ENCODE measurements at places on chromosomes 2 and 18.

DNA sequence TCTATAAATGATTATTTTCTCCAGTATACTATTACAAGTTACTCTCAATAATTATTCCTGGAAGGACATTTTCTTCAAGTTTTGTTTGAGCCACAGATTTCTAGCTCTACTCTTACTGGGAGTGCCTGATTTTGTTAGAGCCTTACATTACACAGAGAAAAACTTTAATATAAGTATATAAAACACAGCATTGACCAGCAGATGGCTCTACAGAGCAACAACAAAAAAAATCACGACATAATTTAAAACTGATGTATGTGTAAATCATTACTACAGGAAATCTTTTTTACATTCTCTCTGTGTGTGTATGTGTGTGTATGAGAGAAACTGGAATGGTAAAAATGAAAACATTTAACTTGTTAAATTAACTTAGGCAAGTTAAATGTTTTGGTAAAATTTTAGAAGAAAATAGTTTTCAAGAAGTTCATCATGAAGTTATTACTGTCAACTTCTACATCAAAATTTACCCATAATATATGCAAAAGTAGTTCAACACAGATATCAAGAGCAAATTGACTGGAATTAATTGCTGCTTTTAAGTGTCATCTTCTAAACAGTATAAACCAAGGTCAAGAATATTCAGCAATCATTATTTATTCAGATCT, 103.3 kb downstream of the MDH1 start:
- no peak for DNase-seq

DNA sequence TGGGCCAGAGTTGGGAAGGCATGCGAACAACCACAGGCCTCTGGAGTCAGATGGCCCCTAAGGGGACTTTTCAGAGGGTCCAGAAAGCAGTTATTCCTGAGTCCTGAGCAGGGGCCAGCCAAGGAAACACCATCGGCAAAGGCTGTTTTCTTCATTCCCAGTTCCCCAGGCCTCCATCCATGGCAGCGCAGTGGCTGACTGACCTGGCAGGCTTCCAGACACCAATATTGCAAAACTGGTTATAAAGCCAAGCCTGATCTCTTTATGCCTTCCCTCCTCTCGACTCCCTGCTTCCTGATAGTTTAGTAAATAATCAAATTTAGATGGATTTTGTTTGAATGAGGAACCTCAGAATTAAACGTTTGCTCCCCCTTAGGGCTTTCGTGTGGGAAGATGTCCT, 133.4 kb upstream of the ITGA6 start:
- no peak for DNase-seq

DNA sequence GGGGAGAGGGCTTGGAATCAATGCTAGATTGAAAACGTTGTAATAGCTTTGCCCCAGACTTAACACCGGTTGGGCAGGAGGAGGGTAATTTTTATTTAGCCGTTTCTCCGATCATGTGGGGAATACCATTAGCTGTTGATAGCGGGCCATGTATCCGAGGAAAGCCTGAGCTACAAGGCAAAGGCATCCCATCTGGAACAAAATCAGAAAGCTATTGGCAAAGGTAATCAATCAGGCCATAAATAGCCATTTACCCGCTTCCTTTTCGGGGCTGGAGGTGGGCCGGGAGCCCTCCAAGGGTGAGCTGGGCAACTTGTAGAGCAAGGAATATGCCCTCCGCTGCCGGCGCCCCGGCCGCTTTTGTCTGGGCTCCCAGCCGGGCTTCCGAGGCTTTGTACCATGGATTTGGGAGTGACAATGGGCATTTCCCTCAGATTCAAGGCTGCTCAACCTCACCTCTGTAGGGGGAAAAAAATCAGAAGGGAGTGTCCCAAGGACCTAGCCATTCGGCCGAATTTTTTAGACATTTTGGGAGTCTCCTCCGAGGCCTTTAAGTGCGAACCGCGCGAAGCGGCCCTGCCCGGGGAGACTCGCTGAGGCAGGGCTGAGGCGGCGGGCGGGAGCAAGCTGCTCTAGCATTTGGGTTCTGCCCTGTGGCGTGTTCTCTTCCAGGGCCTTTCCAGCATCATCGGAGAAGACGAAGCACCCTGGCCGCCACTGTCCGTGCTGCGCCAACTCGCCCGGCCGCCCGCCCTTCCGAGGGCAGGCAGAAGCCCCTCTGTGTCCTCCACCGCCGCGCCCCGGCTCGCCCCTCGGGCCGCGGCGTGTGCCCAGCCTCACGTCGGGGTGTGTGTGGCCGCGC, 1.1 kb upstream of the HOXD9 start:
- no peak for DNase-seq

DNA sequence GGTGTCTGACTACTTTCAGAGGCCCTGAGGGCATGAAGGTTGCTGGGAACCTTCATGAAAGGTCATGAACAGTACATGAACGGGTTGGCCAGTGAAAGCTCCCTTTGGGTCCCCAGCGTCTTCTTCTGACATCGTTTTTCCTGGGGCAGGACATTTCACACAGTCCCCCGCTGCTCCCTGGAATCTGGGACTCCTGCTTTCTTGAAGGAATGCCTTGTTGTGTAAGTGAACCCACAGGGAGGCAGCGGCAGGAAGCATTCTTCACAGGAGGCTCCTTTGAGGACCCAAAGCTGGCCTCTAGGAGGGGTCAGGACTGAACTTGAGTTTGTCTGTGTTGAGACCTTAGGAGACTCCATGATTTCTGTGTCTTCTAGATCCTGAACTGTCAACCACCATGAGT, 144.3 kb downstream of the KCNE4 start:
- DNase-seq: no peak

Data from SHP77 treated with DMSO at 0.1 percent for 48 hours (cell line).